ENCODE measurements at places on chromosomes 6 and 20.

GRCh38 chr6:169961772-169962561 is 210.5 kb downstream of the ERMARD start:
- no peak for DNase-seq

DNA sequence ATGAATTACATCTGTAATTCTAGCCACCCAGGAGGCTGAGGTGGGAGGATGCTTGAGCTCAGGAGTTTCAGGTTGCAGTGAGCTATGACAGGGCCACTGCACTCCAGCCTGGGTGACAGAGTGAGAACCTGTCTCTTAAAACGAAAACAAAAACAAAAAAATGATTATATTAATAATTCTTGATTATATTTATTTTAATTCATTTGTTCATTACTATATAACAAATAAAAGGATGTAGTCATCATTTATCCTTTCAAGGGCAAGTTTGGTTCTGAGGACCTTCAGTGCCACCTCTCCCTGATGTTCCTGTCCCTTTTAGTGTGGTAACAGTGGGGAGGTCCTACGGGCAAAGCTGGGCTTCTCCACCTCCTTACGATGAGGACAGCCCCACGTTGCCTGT is 167.1 kb upstream of the SCGN start:
- DNase-seq: no peak

DNA sequence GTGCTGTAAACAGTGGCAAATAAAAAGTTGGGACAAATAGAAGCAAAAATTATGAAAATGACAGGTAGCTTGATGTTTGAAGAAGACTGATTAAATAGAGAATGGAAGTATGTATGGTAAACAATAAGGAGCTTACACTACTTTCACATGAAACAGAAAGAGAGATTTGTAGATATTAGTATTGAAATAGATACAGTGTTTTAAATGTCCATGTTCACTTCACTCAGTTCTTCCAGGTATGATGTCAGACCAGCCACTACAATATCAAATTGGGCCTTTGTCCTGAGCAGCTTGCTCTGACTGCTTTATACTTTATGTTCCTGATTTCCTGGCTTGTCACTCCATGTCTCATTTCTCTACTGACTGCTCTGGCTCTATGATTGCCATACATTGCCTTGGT is 107.5 kb downstream of the CENPW start:
- no peak for DNase-seq

GRCh38 chr20:5590899-5591298 is 159.3 kb upstream of the SHLD1 start:
- no peak for DNase-seq

- no peak for DNase-seq
These were observed 94.3 kb upstream of the OLIG3 start for GRCh38 chr6:137588472-137588871.

DNA sequence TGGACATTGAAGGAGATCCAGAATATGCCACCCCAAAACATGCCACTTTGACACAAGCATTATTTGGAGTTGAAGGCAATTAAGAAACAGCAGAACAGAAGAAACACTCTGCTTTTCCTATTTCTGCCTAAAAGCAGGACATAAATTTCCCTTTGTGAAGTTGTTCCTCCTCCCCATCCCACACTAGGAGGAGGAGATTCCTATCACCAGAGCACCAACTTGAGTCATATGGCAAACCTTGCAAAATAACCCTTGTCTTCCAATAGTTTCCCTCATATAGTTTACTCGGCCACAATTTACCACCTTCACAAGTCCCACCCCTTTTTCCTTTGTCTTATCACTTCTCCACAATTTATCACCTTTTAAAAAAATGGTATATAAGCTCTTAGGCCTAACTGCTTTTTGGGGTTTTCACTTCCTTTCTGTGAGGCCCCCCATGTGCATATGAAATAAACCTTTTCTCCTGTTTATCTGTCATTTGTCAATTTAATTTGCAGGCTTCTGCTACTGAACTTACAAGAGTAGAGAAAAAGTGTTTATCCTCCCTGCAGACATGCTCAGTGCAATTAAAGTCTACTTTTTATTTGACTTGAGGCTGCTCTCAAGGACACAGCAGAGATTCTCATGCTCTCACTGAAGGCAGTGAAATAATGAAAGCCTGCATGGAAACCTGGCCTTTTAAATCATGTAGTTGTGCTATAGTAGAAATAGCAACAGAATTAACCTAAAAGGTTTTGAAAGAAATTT is 2.8 kb upstream of the RAB23 start:
- DNase-seq: peak; percentile 68

GRCh38 chr6:55774286-55775028 is 100.9 kb downstream of the BMP5 start:
- no peak for DNase-seq

DNA sequence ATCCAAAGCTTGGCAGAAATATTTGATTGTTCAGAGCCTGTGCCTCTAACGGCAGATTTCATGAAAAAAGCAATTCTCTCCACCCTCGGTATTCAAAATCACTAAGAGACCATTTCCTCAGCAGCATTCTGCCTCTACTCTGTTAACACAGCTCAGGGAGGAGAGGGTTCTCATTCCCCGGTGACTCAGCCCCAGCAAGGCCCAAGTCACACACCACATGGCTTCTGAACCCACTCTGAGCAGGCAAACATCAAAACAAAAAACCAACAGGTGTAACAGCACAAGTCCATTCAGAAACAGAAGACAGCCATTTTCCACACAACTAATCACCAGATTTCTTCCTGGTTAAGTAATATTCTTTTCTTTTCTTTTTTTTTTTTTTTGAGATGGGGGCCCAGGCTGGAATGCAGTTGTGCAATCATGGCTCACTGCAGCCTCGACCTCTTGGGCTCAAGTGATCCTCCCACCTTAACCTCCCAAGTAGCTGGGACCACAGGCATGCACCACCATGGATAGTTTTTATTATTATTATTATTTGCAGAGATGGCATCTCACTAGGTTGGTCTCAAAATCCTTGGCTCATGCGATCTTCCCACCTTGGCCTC is 55.4 kb downstream of the GFOD1 start:
- peak; percentile 22 for DNase-seq

DNA sequence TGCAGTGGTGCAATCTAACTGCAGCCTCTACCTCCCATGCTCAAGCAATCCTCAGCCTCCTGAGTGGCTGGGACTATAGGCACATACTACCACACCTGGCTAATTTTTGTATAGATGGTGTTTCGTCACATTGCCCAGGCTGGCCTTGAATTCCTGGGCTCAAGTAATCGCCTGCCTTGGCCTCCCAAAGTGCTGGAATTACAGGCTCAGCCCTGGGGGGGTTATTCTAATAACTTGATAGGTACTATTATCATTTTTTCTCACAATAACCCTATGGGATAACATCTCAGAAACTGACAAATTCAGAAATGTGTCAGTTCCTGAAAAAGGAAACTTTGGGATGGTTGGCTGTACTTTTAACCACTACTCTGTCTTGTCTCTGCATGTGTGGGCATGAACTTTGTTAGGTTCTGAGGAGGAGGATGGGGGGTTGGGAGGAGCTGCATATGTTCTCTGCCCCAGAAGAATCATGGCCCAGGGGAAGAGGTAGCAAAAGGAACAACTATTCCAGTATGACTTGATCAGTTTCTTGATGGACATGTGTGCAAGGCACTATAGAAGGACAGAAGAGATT is 169.9 kb downstream of the CARMIL1 start:
- DNase-seq: no peak

DNA sequence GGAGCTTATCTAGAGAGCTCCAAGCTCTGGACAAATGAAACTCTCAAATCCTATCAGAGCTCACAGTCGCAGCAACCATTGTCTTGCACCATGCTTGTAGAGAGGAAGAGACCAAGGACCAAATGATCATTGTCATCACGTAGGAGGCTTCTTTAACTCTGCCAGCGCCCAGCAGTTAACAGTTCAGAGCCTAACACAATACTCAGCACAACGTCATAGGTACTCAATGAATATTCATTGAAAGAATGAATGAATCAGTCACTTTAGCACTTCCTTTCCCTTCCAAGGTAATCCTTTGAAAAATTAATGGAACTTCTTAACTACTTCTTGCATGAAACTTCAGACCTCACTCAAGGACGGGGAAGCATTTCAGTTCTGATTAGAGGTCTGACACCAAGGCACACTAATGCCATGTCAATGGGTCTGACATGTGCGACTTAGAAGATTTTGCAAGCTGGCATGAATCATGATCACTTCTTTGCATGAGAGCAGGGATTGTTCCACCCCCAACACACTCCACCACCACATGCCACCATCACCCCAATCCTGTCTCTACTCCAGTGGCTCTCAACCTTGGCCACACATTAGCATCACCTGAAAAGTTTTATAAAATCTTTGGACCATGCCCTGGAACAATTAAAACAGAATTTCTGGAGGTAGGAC is 45.1 kb downstream of the KHDC1L start:
- peak; percentile 45 for DNase-seq

- no peak for DNase-seq
These were observed 8.5 kb upstream of the MRS2 start for GRCh38 chr6:24394061-24394779.

DNA sequence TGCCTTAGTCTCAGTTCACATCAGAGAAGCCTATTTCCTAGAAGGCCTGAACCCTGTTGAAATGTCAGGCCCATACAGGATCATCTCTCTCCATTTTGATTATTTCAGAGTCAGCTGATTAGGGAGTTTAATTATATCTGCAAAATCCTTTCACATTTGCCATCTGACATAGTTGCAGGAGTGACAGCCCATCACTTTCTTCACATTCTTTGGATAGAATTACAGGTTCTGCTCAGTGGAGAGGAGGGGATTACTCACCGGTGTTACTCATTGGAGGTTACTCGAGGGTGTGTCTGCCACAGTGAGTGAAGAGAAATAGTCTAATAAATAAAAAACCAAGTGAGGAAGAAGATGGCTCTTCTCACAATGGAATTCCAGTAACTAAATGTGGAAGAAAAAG is 216.8 kb downstream of the TMEM242 start:
- DNase-seq: no peak

DNA sequence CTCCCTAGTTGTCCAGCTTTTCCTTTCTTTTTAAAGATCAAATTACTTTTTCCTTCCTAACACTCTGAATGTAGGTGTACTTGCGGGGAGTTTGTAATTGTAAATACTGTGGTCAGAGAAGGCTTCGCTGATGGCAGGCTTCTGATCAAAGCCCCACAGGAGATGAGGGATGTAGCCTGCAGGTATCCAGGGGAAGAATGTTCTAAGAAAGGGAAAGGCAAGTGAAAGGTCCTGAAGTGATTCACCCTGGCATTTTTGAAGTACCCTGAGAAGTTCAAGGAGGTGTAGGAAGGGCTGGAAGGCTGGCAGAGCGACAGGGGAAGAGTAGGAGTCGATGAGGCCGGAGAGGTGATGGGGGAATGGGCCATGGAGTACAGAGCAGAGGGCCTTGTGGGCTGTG is 38.2 kb upstream of the CCN6 start:
- DNase-seq: no peak

GRCh38 chr20:63701329-63702035 is 5.0 kb downstream of the TNFRSF6B start:
- no peak for DNase-seq

DNA sequence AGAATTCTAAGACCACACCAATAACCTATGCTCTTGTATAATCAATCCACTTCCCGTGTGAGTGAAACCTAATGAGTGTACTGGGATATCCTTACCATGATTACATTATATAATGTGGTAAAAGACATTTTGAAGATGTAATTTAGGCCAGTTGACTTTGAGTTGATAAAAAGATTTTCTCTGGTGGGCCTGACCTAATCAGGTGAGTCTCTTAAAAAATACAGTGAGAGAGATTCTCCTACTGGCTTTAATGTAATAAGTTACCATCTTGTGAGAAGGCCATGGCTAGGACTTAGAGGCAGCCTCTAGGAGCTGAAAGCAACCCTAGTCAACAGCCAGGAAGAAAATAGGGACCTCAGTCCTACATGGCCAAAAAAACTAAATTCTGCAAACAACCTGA is 847.7 kb upstream of the HS3ST5 start:
- DNase-seq: no peak

GRCh38 chr20:35146299-35146919 is 727 bp downstream of the EDEM2 start:
- no peak for DNase-seq

GRCh38 chr20:881051-881782 is 34.9 kb downstream of the ANGPT4 start:
- DNase-seq: peak; percentile 72

DNA sequence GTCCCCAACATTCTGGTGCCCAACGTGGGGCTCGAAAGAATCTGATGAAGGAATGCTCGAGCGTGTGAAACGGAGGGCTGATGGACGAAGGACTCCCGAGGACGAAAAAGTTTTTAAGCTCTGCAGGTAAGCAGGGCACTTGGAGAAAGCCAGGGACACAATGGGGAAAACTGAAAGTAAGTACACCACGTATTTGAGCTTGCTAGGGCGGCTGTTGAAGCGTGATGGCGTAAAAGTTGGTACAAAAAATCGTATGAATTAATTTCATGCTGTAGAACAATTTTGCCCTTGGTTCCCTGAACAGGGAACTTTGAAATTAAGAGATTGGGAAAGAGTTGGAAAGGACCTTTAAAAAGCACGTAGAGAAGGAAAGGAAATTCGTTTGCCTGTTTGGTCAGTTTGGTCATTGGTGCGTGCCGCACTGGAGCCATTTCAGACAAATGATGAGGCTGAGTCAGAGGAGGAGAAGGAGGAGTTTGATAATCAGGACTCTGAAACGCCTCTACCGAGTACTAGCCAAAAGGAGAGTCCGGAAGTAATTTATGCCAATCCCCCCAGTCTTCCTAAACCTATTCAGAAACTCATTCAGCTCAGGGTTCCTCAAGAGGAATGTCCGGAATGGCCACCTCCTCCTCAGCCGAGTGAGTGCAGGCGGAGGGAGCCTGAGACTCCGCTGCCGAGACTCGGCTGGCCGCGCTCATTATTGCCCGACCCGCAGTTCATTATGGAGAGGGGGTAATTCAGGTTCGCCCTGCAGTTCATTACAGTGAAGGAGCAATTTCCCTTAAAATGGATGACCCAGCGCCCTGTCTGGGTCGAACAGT is 59.2 kb upstream of the PRSS16 start:
- DNase-seq: peak; percentile 83

DNA sequence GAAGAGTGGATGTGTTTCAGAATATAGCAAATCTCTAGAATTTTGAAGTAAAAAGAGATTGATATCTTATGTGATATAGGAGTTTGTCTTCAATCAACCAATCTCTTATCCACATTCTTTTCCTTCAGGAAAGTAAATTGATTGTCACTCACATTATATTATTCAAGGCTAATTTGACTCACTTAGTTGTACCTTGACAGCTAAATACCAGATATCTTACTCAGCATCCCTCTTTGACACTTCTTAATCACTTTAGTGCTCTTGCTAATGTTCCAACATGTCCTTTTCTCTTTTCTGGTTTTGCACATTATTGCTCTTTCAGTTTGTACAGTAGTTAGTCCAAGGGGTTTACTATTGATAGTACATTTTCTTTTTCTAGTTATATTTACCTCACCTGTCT is 286.9 kb upstream of the PTCHD4 start:
- DNase-seq: no peak

- DNase-seq: peak; percentile 81
These were observed 4.9 kb downstream of the VSTM2L start for GRCh38 chr20:37907677-37908401.
